ENCODE measurements at places on chromosomes 16 and 17.

GRCh38 chr17:29042026-29042678, 789 bp upstream of the PIPOX start:
- no peak for DNase-seq

- DNase-seq = no peak
Observed at GRCh38 chr17:10624969-10625368, 32.1 kb downstream of the MYH3 start.

DNA sequence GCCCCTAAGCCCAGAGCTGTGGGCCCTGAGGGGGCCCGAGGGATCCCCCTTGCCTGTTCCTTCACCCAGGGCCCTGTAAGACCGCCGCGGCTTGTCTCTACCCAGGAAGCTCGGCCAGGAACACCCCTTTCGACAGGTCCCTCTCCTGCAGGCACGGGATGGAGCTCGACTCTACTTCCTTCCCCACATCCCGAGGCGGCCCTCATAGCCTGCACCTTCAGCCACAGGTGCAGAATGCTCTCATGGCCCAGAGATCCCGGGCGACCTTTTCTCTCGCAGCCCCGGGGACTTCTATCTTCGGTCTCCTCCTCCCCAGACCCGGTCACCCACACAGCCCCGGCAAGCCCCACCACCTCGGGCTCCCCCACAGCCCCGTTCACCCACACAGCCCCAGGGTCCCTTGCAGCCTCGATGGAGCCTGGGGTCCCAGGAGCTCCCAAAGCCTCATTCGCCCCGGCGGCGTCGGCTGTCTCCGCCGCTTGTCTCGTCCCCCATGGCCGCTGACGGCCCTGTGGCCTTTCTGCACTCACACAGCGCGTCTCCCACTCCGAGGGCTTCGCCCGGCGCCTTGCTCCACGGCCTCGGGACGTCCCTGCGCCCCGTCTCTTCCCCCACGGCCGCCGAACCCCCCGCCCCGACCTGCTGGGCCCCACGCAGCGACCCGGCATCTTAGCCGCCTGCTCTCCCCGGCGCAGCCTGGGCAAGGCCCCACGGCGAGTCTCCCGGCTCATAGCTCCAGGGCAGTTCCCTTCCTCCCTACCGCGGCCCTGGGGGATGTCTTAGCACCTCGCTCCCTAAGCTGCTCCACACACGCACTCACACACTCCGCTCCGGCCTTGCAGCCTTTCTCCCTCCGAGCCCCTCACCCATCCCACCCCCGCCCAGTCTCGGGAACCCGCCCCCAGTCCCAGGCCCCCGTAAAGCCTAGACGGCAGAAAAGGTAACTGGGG, 650 bp downstream of the KIAA0753 start:
- no peak for DNase-seq

DNA sequence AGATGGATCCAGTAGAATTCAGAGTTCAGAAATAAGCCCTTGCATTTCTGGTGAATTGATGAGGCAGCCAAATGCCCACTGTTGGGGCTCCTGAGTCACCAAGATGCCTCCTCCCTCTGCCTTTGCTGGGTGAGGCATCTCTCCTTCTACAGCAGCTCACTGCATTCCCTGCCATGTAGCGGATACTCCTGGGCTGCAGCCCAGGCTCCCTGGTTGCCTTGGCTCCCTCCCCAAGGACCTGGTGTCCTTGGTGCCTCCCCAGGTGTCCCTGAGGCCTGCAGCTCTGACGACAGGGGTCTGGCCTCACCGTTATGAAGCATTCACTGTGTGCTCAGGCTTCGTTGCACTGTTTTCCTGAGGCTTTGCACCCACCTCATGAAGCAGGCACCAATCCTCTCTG, 7.7 kb downstream of the RAP1GAP2 start:
- no peak for DNase-seq

DNA sequence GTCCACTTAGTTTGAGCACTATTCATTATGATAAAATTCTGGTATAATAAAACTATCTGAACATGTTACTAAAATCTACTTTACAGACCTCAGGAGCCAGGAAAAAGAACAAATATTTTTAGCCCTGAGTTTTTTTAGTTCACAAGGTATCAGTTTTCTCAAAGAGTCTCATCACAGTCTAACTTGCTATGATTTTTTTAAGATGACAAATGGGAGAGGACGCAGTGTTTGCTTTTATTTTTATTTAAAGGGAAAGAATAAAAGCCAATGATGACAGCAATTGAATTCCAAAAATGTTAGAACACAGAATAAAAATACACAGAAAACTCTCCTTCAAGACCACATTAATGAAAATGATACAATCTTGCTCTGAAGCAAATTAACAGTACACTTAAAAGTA, 7.4 kb downstream of the MED13 start:
- no peak for DNase-seq

DNA sequence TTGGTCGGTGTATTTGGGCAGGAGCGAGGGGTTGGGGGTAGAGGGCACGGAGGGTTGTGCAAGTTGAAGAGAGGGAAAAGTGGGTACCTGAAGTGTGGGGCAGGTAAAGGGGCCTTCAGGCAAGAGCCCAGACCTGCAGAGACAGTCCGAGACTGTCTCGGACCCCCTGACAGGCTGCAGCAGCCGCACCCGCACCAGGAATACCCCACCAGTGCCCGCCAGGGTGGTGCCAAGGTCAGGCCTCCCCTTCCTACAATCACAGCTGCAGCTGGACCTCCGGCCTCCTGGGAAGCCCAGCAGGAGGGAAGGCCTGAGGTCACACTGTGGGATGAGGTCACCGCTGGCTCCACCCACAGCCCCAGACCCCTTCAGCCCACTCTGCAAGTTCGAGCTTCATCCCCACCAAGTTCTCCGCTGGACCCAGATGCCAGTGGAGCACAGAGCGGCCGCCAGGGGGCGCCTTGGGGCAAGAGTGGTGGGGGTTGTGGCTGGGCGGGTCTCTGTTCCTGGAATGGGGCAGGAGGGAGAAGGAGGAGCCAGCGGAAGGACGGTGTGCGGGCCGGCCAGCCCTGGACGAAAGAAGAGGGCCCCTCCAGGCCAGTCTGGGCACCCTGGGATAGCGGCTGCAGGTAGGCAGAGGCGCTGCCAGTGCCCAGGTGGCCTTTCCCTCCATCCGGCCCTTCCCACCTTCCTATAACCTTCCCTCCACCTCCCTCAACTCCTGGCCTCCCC, at the start of gene HSD3B7:
Gene HSD3B7 (plus strand): TSS at position 539 of the 732 bp plus-strand sequence. CDS start 452 bp downstream, outside the sequence.
- DNase-seq = peak; percentile 30

- peak; percentile 13 for DNase-seq
Observed at GRCh38 chr17:4161192-4161966, 18.4 kb downstream of the CYB5D2 start.

DNA sequence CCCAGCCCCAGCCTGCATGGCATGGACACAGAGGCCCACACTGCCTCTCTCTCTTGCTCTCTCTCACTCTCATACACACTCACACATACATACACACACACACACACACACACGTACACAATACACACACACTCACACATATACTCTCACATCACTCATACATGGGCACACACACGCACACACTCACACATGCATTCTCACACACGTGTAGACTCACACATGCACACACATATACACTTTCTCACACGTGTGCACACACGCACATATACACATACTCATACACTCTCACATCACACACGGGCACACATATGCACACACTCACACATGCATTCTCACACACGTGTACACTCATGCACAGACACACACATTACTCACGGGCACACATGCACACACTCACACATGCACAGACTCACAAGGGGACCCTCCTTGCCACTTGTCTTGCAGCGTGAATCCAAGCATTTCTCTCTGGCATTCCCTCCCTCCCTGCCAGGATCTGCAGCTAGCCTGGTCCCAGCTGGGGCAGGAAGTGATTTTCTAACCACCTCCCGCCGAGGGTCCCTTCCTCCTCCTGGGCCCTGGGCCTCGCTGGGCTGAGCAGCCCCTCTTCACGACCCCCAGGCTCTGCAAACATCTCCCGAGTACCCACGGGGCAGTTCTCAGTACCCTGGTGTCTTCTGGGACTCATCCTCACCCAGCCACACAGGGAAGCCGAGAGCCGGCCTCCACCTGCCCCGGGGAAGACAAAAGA, 37.5 kb downstream of the IL21R start:
- DNase-seq = no peak

GRCh38 chr17:5033352-5034015, 1.7 kb downstream of the SLC52A1 start:
- no peak for DNase-seq

- no peak for DNase-seq
Observed at GRCh38 chr17:44981221-44981968, 13.3 kb upstream of the C1QL1 start.

DNA sequence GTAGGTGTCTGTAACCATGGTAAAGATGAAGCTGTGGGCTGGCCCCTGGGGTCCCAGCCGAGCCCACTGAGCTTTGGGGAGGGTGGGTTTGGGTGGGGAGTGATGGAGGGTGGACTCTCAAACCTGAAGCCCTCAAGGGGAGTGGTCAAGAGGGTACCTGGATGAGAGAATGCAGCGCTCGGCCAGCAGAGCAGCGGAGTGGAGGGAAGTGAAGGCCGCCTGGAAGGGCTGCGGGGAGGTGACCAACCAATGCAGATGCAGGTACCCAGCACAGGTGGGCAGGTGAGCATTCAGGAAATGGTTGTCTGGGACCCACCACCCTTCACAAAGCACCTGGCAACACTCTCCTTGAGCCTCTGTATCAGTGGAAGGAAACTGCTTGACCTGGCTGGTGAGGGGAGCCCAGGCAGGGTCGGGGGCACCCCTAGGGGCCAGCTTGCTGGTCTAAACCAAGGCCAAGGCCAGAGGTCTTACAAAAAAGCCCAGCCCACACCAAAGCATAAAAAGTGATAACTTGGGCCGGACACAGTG, 3.4 kb upstream of the SLC5A10 start:
- no peak for DNase-seq

DNA sequence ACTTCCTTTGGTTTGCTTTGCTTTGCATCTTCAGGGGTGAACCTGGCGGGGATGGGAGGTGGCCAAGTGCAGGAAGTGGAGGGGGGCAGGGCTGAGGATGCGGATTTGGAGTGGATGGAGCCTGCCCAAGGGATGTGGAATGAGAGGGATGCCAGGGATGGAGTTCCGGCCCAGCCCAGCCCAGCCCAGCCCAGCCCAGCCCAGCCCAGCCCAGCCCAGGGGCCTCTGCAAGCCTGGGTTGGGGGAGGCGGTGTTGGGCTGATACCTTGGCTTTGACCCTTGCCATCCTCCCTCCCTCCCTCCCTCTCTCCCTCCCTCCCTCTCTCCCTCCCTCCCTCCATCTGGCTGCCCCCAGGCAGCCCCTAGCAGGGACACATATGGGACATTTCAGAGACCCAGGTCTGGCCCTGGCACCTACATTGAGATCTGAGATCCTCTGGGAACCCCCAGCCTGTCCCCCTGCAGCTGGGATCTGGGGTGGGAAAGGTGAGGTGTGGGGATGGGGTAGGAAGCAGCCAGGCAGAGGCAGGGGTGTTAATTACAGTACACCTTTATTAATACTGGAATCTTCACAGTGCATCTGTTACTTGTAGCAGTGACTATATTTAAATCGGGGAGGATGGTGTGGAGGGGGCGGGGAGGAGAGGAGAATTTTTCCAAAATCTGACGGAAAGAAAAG, 14.5 kb downstream of the IL34 start:
- no peak for DNase-seq

DNA sequence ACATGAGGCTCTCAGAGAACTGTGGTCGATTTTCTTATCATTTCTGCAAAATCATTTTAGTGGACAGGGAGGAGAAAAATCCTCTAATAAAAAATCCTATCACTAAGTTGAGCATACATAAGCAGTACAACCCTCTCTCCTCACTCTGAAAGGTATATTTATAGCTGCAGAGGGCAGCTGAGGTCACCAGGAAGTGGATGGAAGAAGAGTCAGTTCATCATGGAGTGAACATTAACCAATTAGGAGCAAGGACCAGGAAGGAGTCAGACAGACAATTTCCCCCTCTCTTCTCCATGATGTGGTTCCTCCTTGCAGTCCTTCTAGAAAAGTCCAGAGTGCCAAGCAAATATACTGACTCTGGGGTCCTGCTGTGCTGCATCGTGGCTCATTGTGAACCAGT, 253.7 kb downstream of the TOX3 start:
- DNase-seq = no peak

- DNase-seq = peak; percentile 54
Observed at GRCh38 chr16:180681-181564, 664 bp downstream of the HBQ1 start.

DNA sequence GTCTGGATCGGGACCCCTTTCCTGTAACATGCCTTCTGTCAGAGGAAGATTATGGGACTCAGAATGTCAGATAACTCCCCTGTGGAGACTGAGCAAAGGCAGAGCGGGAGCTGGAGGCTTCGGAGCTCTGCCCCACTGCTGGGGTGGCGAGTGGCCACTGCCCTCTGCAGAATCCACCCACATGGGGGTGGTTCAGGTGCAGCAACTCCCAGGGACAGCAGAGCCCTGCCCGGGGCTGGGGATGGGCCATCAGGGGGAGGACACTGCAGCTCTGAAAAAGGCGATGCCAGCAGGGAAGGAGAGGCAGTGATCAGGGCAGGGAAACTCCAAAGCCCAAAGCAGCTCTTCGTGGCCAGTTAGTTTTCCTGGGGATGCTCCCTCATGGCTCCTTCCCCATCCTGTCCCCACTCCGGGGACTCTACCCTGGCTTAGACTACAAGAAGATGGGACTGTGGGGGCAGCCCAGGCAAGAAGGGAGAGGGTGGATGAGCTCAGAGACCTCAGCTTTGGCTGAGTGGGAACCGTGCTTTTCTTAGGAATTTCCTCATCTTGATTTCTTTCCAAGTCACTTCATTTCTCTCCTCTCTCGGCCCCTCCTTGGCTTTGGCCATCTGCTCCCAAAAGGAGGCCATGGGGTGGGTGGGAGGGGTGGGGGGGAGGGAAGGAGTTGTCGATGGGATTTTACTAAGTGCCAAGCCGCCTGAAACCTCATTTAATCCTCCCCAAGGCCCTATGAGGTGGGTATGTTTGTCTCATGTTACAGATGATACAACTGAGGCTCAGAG, 4.0 kb downstream of the CA4 start:
- DNase-seq = no peak

DNA sequence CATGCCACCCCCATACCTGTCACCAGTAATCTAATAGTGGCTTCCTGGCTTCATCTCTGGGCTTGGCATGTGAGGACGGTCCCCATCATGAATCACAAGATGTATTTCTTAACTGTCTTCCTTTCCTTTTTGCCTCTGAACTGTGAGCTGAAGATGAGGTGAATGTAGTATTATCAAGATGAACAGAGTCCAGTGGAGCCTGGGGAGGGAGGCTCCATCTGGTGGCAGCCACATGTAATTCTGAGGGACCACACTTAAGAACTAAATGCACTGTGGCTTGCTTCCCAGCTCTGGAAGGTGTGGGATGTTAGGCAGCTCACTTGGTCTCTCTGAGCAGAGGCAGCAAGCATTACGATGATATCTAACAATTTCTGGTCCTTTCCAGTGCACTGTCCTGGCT, 354.9 kb upstream of the ASIC2 start:
- no peak for DNase-seq

Measured in GDM1 (cell line).